ENCODE measurements at places on chromosomes 16 and 17.

GRCh38 chr17:16662936-16663335, 9.3 kb upstream of the ZNF624 start:
- no peak for DNase-seq

DNA sequence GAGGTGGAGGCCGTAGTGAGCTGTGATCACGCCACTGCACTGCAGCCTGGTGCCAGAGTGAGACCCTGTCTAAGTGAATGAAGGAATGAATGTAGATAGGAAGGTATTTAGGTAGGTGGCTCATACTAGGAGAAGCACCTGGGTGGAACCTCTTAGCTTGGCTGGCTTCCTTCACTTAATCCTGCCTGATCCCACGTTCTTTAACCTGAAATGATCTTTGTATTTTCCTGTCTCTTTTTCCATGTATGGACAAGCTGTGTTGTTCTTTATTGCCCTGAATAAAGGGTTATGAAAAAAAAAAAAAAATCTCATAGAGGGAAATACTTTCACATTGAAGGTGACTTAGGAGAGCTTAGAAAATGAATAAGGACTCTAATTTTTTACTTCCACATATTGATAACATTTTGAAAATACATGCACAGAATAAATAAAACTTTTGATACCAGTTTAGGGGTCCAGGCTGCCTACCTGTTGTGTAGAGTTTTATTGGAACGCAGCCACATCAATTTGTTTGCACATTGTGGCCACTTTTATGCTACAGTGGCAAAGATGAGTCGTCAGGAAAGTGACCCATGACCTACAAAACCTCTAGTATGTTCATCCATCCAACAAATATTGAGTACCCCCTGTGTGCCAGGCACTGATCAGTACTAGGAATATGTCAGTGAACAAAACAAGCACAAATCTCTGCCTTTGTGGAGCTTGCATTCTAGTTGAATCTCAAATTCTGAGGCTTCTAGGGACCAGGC, 44.6 kb downstream of the VPS35L start:
- no peak for DNase-seq

DNA sequence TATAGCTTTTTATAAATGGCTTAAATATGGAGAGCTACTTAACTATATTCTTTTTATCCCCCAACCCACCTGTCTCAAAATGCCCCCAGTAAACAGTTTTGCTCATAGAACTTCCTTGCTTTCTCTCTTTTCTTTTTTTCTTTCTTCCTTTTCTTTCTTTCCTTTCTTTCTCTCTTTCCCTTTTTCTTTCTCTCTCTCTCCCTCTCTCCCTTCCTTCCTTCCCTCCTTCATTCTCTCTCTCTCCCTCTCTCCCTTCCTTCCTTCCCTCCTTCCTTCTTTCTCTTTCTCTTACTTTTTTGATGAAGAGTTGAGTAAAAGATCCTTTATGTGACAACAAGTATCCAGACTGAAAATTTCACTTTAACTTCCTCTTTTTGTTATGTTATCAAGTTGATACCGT, 48.2 kb downstream of the KCNJ2 start:
- DNase-seq: no peak

DNA sequence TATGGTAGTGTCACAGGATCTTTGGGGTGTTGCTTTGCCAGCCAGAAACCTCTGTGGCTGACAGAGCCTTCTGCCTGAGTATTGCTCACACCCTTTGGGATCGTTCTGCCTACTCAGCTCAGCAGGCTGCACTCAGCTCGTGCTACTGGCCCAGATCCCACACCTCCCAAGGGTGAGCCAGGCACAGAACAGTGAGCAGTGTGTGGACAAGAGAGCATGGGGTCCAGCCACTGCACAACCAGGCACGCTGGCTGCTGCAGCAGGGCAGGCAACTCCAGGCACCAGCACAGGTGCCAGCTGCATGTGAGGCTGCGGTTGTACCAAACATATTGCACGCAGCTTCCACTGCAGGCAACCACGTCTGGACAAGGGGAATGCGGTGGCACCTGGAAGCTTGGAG, 84.9 kb downstream of the CYB561 start:
- DNase-seq: no peak
